ENCODE measurements at places on chromosomes 7 and 10. TPM values are rescaled to one million over a fixed set of nuclear protein-coding genes. Genes with fewer than 3 reads are reported as not detected.
A peak's percentile ranks its signal among the peaks of the same experiment; 100 is the strongest.

The KBTBD2 gene
- 124 TPM for total RNA-seq

- H3K27ac ChIP-seq: no peak overlapping the region
- H3K27me3 ChIP-seq: peaks cover 66% of the 10 kb centered on the region
- H3K36me3 ChIP-seq: no peaks in the 10 kb centered on the region
- peak; percentile 28 for DNase-seq
- peaks cover 64% of the 10 kb centered on the region for H3K4me1 ChIP-seq
- peak overlapping the region; percentile 67 for H3K4me3 ChIP-seq
Observed at GRCh38 chr7:27160145-27160545, 3.7 kb upstream of the HOXA7 start.

DNA sequence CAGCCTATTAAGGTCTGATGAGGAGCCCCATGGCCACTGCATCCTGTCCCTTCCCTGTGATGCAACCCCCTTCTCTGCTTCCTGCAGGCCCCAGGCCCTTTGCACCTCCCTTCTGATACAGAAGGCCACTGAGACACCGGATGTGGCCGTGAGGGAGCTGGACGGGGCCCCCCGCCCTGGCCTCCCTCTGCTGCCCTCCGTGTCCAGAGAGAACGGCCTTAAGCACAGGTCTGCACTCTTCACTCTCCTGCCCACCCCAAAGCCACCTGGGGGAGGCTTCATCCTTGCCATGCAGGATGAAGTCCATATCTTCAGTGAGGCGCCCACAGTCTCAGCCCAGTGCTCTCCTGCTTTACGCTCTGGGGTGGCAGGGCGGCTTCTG, 86.9 kb upstream of the GNA12 start:
- H3K27me3 ChIP-seq: no peaks in the 10 kb centered on the region
- no peak for DNase-seq
- no peak overlapping the region for H3K27ac ChIP-seq
- no peaks in the 10 kb centered on the region for H3K4me1 ChIP-seq
- no peak overlapping the region for H3K4me3 ChIP-seq

DNA sequence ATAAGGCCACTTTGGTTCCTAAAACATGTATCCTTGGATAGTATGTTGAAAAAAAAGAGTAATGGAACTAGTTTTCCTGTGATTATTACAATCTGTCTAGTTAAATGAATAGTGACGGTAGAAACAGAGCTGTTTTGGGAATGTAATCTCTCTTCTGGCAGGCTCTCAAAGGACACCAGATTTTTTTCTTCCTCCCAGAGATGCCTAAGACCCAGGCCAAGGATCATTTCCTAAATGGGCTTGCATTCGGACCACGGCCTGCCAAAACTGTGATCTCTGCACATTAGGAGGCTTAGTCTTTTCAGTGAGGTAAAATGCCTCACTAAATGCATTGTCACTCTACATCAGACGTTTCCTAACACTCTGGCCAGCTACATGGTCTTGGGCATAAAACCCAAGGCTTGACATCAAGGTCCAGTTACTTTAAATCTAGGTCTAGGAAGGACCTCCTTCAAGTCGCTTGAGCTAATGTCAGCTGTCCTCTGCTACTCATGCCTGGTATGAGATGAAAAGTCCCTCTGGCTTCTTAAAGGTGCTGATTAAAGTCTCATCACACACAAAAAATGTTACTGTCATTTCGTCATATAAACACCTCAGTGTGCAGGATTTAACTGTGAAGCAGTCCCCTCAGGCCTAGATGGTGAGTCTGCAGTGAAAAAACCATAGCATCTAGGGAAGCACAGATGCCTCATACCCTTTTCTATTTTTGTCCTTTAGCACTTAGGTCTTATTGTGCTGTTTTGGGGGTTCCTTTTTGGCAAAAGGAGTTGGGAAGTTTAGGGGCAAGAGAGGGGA, 47.7 kb downstream of the DLD start:
- no peak overlapping the region for H3K27ac ChIP-seq
- H3K4me1 ChIP-seq: no peaks in the 10 kb centered on the region
- H3K4me3 ChIP-seq: no peak overlapping the region
- no peaks in the 10 kb centered on the region for H3K27me3 ChIP-seq
- no peak for DNase-seq

DNA sequence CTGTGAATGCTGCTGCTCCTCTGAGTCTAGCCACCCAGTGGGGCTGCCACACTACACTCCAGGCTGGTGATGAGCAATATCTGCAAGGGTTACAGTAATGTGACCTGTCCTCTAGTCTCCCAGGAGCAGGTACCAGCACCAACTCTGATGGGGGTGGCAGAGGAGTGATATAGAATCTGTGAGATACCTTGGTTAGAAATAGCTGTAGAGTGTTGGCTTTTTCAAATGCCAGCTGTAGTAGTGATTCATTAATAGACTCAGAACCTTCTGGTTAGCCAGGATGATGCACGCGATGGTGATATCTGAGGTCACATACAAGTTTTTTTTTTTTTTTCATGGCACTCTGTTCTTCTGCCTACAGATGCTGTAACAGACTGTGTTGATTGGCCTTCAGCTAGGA, 757.1 kb downstream of the INHBA start:
- no peaks in the 10 kb centered on the region for H3K4me1 ChIP-seq
- no peak for DNase-seq
- no peak overlapping the region for H3K27ac ChIP-seq
- H3K36me3 ChIP-seq: no peaks in the 10 kb centered on the region

DNA sequence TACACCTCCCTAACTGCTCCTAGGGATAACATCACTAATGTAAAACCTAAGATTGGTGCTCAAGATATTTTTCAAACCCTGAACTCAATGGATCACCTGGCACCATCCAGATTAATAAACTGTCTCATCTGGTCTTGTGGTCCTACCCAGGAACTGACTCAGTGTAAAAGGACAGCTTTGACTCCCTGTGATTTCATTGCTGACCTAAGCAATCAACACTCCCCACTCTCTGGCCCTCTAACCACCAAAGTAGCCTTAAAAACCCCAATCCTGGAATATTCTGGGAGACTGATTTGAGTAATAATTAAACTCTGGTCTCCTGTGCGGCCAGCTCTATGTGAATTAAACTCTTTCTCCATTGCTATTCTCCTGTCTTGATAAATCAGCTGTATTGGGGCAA, 6.2 kb upstream of the USP54 start:
- H3K4me3 ChIP-seq: no peak overlapping the region
- H3K4me1 ChIP-seq: no peaks in the 10 kb centered on the region
- no peaks in the 10 kb centered on the region for H3K36me3 ChIP-seq

The SLC18A2 gene
- total RNA-seq: 0.36 TPM

DNA sequence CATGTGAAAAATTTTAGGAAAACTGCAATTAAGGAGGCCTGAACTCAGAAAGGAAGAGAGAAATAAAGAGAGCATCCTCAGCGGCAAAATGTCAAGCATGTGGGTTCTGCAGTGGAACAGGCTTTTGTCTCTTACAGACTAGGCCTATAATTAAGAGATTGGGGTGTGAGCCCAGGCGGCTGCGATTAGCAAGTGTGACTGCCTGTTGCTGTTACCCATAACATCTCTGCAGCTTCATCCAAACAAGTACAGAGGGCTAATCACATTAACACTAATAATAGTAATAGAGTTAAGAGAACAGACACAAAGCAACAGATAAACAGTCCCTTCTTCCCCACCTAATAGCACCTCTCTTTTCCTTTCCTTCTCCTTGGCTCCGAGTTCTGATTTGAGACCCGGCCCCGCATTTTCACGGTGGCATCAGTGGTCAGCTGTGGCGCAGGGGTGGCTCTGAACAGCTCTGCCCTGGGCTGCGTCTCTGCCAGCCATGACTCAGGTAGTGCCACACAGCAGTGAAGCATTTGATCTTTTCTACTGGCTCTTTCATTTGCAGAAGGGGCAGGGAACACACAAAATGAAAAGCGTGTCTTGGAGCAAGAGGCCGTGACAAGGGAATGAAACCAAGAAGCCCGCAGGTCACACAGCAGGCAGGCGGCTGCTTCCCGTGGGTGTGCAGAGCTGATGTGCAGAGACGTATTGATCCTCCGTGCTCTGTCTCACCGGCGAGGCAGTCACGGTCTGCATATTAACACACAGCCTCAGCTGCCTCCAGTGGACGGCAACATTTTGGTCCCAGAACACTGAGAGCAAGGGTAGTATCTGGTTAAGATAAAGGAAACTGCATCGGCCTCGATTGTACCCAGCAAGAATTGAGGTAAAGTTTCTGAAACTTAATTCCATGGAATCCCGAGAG, 103.1 kb downstream of the KLF6 start:
- DNase-seq: no peak
- H3K27ac ChIP-seq: no peak overlapping the region
- no peaks in the 10 kb centered on the region for H3K36me3 ChIP-seq
- no peaks in the 10 kb centered on the region for H3K4me1 ChIP-seq

DNA sequence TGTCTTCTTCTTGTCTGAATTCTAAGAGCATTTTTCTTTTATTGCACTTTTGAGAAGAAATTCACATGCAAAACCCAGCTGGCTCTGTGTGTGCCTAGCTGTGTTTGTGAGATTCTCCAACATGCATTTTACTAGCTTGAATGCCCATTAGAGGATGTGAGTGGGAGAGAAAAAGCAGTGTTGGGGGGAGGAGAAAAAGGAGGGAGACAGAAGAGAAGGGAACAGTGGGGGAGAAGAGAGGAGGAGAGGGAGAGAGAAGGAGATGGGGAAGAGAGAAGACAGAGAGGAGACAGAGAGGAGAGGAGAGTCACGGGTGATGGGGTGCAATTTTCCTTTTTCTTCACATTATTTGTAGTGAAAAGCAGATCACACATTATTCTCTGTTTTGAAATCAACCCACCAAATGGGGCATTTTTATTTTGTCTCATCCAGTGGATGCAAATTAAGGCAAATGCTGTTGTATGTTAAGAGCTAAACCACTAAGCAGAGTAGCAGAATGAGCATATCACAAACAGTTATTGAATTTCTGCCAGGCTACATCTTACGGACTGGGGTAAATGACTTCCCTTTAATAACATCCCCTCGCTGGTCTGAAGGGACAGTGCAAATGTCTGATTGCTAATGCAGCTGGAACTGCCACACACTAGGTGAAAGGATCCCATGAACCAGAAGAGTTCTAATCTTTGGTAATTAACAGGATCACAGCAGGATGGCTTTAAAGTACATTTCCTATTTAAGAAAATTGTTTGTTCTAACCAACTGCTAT, 849 bp downstream of the LRRN3 start:
- H3K4me1 ChIP-seq: no peaks in the 10 kb centered on the region
- no peaks in the 10 kb centered on the region for H3K27me3 ChIP-seq
- H3K27ac ChIP-seq: no peak overlapping the region
- no peak overlapping the region for H3K4me3 ChIP-seq
- no peak for DNase-seq
- no peaks in the 10 kb centered on the region for H3K36me3 ChIP-seq

- no peak for DNase-seq
- H3K27me3 ChIP-seq: no peaks in the 10 kb centered on the region
- H3K36me3 ChIP-seq: no peaks in the 10 kb centered on the region
- H3K27ac ChIP-seq: no peak overlapping the region
- H3K4me1 ChIP-seq: peaks cover under 1% of the 10 kb centered on the region
Observed at GRCh38 chr7:24955313-24955712, 24.7 kb downstream of the OSBPL3 start.

GRCh38 chr7:80722616-80723195, 84.3 kb downstream of the CD36 start:
- DNase-seq: no peak
- no peak overlapping the region for H3K4me3 ChIP-seq
- H3K27me3 ChIP-seq: no peaks in the 10 kb centered on the region
- no peaks in the 10 kb centered on the region for H3K4me1 ChIP-seq
- no peaks in the 10 kb centered on the region for H3K36me3 ChIP-seq

GRCh38 chr10:114780577-114781184, 40.9 kb upstream of the FHIP2A start:
- H3K4me3 ChIP-seq: no peak overlapping the region
- no peaks in the 10 kb centered on the region for H3K36me3 ChIP-seq
- no peaks in the 10 kb centered on the region for H3K27me3 ChIP-seq
- no peak for DNase-seq
- H3K4me1 ChIP-seq: no peaks in the 10 kb centered on the region

The UTF1 gene
- 0.31 TPM for total RNA-seq

- H3K4me3 ChIP-seq: no peak overlapping the region
- no peak for DNase-seq
- peaks cover 4% of the 10 kb centered on the region for H3K4me1 ChIP-seq
Observed at GRCh38 chr10:4813023-4813422, 13.0 kb upstream of the AKR1E2 start.

DNA sequence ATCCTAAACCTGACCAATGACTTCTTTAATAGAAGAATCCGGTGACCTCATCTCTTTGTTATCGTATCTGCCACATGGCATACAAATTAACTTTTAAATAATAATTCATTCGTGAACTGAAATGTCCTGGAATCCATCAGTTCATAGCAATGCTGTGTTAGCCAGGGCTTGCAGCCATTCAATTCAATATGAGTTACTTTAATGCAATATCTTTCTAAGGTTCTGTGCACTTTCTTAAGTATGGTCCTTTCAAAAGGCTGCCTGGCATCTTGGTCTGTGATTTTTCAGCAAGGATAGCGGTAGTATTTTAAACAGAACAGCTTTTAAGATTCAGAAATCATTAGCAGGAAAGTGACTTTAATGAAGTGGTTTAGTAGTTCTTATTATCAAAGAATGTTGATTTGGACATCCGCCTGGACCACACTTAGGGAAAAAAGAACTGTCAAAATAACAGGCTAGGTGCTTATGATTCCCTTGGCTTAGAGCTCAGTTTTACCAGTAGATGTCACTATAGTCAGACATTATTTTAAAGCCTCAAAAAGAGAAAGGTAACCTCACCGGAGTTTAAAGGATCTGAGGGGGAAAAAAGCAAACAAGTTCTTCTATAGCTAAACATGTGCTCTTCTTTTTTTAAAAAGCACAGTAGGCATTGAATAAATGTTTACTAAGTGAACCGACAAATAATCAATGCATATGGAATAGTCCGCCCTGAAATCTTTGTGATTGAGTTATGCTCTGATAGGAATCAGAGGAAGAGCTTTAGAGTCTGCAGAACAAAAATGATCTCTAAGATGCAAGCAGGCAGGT, 22.7 kb downstream of the SLC35G1 start:
- DNase-seq: no peak
- no peaks in the 10 kb centered on the region for H3K4me1 ChIP-seq
- no peak overlapping the region for H3K27ac ChIP-seq

- H3K4me1 ChIP-seq: no peaks in the 10 kb centered on the region
- no peak for DNase-seq
- H3K27me3 ChIP-seq: no peaks in the 10 kb centered on the region
- H3K36me3 ChIP-seq: no peaks in the 10 kb centered on the region
- H3K27ac ChIP-seq: no peak overlapping the region
Observed at GRCh38 chr10:103711351-103711994, 143.9 kb downstream of the SH3PXD2A start.

The TLL2 gene
- not detected for total RNA-seq

DNA sequence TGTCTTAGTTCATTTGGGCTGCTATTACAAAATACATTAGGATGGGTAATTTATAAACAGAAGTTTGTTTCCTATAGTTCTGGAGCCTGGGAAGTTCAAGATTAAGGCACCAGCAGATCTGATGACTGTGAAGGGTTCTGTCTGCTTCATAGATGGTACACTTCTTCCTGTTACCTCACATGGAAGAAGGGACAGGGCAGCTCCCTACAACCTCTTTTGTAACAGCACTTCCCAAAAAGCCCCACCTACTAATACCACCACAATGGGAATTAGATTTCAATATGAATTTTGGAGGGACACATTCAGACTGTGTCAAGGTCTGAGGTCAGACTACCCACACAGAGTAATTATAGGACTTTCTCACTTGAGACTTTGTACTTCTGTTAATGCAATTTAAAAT, 260.3 kb downstream of the ARHGAP12 start:
- H3K27ac ChIP-seq: no peak overlapping the region
- no peaks in the 10 kb centered on the region for H3K27me3 ChIP-seq

The FANK1 gene
- total RNA-seq: not detected
